ENCODE measurements at places on chromosomes 5 and 9.

DNA sequence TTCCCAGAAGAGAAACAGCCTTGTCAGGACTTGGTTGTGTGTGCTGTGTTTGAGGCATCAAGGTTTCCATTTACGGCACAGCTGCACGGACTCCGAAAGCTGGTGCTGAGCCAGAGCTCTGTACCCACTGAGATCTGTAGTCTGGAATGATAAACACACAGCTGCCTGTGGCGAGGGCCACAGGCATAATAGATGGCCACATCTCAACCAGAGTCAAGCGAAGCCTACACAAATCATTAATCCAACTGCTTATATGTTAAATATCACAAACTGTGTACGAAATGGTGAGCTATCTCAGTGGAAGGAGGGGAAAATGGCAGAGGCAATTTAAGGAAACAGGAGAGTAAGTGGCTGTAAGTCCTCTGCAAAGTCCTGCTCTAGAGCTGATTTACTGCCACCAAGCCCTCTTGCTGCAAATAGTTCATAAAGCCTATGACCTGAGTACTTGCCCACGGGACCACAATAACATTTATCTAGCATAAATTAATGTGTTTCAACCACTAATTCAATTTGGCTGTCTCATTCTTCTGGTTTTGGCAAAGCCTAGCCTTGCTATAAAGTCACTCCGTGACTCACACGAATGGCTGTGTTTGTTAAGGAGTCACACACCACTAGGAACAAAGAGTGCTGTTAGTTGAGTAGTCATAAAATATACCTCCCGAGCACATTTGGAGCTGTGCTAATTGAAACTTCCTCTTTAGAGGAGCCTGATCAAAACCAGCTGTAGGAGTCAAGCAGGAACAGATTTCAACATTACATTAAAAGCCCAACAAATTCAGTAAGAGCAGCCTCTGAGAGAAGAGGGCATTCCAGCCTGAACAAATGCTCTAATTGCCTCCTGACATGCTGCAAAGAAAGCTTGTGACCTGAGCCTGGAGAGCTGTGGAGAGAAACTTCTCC, 738.6 kb upstream of the ZNF608 start:
- peak; percentile 88 for DNase-seq

DNA sequence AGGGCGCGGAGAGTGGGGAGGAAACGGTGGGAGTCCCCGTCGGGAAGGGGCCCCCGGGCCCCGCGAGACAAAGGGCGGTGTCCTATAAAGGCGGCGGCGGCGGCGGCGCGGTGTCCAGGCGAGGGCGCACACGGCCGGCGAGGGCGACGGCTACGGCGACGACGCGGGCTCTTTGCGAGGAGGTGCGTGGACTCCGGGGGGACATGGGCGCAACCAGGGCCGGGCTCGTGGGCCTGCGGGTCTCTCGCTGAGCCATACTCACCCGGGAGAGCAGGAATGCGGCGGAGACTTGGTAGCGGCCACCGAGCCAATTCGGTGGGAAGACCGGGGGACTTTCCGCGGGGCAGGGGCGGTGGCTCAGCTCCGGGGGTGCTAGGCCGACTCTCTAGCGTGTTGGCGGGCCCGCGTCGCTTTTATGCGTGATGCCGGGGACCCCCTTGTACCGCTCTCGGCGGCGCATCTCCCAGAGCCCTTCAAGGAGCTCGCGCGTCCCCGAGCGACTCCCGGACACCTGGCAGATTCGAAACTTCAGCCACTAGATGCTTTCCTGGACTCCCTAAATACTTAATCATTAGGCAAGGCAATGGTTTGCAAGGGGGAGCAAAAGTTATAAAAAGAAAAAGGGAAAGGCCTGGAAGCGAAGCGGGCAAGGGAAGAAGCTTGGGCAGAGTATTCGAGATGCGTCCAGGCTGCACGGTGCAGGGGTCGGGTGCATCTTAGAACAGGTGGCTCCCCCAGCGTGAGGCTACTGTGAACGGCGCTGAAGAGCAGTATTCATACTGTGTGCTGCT, 5.9 kb upstream of the TAL2 start:
- no peak for DNase-seq

- no peak for DNase-seq
These were observed 159.8 kb downstream of the TMC1 start for GRCh38 chr9:72681283-72681630.

DNA sequence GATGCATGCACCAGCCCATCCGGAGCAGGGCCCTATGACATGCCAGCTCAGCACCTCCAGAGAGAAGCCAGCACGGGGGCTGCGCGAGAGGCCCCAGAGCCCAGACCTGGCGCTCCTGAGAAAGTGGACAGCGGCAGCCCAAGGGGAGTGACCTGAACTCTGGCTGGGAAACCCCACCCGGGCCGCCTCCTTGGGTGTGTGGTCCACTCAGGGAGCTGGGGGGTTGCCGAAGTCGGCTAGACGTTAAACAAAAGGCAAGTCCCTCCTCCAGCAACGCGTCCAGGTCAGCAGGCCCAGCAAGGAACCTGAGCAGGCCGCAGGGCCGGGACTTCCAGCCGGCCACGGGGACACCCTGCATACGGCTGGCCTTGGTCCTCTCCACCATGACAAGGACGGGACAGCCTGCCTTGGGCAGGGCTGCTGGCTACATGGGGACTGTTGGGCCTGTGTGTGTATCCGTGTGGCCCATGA, 35.7 kb downstream of the NACC2 start:
- DNase-seq: no peak

DNA sequence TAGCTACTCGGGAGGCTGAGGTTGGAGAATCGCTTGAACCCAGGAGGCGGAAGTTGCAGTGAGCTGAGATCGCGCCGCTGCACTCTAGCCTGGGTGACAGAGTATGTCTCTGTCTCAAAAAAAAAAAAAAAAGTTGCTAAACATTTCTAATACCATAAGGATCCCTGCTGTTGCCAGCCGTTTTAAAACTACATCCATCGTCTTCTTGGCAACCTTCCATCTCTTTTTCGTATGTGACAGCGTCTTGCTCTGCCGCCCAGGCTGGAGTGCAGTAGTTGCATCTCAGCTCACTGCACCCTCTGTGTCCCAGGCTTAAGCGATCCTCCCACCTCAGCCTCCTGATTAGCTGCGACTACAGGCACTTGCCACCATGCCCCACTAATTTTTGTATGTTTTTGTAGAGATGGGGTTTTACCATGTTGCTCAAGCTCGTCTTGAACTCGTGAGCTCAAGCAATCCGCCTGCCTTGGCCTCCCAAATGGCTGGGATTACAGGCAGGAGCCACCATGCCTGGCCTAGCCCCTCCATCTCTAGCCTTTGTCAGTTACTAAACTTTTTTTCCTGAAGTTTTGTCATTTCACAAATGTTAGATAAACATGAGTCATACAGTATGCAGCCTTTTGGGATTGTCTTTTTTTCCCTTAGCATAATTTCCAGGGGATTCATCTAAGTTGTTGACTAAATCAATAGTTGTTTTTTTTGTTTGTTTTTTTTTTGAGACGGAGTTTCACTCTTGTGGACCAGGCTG, 13.5 kb downstream of the NSD1 start:
- no peak for DNase-seq

DNA sequence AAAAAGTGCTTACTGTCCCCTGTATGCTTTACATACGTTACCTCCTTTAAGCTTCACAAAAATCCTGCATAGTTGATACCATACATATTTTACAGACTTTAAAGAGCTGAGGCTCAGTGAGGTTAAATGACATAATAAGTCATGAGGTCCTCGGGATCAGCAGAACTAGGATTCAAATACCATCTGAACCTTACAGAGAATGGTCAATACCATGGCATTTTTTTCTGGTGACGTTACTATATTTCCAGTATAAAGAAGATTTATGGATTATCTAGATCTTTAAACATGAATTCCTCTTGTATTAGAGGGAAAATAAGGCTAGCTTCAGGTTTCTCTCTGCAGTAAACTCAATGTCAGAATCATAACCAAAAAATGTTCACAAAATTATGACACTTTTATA, 153.7 kb upstream of the GPR151 start:
- no peak for DNase-seq

GRCh38 chr5:24681106-24681505, 36.3 kb upstream of the CDH10 start:
- DNase-seq: no peak

GRCh38 chr5:149299451-149300054, 27.9 kb downstream of the AFAP1L1 start:
- no peak for DNase-seq

DNA sequence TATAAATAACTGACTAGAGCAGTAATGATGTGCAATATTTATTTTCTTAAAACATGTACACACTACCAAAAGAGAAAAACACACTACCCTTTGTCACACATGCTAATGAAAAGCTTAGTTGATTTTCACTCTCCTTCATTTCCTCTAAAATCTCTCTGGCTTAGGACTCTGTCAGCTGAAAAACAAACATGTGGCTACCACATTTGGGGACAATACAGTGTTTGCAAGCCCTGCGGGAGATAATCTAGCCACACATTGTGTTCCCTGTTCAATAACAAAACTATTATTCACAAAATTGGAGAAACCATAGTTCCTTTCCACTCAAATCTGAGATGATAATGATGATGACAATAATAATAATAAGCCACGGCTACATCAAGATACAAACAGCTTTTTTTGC, 3.5 kb upstream of the LOX start:
- DNase-seq: no peak

DNA sequence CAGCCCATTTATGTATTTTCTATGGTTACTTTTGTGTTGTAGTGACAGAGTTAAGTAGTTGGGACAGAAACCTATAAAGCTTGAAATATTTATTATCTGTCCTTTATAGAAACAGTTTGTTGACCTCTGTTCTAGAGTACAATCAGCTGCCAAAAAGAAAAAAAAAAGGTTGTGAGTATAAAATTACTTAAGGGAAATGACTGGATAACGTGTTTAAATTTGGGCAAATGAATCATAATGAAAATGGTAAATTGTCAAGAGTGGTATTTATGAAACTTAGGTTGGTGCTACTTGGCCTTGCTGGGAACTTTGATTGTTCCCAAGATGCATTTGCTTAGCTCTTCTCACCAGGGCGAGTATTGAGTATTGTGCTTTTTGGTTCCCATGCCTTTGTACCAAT, 70.2 kb upstream of the IL6ST start:
- no peak for DNase-seq

- no peak for DNase-seq
These were observed 105.1 kb downstream of the MSX2 start for GRCh38 chr5:174829511-174829864.

DNA sequence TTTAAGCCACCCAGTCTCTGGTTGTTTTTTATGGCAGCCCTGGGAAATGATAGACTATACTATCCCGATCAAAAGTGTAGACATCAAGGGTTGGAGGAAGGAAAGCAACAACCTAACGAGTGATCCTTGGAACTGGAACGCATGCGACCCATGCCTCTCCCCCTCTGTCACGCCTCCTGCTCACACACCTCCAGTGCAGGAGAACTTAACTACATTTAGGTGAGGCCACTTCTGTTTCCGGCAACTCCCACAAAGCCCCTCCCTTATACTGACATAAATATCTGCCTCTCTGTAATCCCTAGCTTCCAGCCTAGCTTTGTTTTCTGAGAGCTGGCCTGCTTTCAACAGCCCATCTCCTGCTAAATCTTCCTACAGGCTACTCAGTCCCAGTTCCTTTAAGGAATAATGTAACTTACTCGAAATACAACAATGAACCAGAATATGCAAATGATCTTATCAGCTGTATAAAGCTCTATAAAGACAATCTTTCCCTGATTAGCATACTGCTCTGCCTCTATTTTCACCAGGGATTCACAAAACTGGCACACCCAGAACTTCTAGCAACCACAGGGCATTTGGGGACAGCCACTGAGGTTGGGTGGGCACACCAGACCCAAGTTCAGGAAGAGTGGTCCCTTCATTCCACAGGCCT, 73.9 kb downstream of the GABBR2 start:
- no peak for DNase-seq

DNA sequence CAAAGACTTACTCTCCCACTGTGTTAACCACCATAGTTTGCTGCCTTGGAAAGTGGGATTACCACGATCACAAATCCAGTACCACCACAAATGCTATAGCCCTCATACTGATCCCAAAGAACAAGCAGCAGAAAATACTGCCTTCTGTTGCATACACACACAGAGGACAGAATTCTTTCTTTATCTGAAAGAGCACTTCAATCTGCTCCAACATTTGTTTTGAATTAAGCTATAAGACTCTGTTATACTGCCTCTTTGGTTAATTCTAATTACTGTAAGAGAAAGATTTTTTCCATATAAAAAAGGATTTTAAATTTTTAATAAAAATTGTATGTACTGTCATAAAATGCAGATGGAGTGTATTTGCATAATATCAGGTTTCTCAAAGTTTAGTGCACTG, 69.8 kb downstream of the YIPF5 start:
- DNase-seq: no peak

GRCh38 chr5:68707575-68707974, 386.2 kb upstream of the SLC30A5 start:
- no peak for DNase-seq

DNA sequence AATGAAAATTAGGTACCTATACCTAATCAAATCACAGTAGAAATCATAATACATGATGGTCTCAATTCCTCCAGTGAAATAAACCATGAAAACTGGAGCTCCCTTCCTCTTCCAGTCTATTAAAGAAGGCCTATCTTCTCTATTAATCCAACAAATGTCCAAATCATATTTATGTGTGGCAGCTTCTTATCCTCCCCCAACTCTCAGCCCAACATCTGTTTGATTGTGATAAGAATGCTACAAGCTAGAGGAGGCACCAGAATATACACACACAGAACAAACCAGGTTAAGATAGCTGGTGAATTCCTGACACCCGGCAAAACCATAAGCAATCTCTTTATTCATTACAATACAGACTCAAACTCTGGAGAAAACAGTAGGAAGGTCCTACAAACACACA, 110.8 kb downstream of the FBXL17 start:
- DNase-seq: no peak

DNA sequence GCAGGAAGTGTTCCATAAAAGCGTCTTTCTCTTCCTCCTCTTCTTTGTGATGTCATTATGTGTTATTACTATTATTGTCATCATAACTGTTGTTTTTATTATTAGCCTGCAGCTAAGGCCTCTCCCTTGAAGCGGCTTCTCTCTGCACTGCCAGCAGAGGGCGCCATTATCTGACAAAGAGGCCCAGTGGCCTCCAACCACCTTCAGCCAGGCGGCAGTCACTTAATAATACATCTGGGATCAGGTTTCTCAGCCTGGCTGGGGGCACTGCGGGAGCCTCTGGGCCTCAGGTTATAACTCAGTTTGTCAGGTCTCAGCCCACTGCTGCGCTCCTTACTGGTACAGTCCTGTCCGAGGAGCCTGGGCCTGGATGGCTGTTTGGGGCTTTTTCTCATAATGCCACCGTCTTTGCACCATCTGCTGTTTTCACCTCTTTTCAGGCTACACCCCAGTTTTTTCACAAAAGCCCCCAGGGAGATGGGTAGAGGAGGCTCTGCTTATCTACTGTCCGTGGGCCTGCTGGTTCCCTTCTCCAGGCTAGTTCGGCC, 281.9 kb downstream of the NSG2 start:
- DNase-seq: peak; percentile 53

- DNase-seq: no peak
These were observed 41.3 kb downstream of the UGCG start for GRCh38 chr9:111937781-111938426.

GRCh38 chr5:2901511-2901910, 150.0 kb upstream of the IRX2 start:
- DNase-seq: no peak

GRCh38 chr9:121538221-121538620, 38.6 kb upstream of the GGTA1 start:
- DNase-seq: no peak

- DNase-seq: no peak
These were observed 815 bp upstream of the URM1 start for GRCh38 chr9:128370367-128370751.
